MG63 (cell line): ENCODE measurements at places on chromosomes 4 and X.

- DNase-seq, result no peak
These were observed 36.6 kb downstream of the ANAPC10 start for GRCh38 chr4:145061318-145061920.

DNA sequence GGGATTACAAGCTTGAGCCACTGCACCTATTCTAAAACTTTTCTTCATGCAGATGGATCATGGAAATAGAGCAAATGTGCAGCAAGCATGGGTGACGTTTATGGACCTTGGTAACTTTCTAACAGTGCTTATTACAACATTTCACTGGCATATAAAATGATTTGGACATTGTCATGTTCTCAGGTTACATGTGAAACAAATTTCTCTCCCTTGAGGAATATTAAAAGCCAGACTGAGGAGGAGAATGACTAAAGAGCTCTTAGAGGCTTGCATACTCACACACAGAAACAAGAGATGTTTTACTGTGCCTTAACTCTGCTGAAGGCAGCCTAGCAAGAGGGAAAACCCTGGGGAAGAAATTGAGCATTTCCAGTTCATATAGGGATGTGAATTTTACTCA is 38.6 kb upstream of the GPR101 start:
- no peak for DNase-seq

- DNase-seq, result no peak
These were observed 19.2 kb upstream of the ADRA2C start for GRCh38 chr4:3746701-3747580.

GRCh38 chr4:157996061-157997028 is 176.5 kb downstream of the GASK1B start:
- no peak for DNase-seq

DNA sequence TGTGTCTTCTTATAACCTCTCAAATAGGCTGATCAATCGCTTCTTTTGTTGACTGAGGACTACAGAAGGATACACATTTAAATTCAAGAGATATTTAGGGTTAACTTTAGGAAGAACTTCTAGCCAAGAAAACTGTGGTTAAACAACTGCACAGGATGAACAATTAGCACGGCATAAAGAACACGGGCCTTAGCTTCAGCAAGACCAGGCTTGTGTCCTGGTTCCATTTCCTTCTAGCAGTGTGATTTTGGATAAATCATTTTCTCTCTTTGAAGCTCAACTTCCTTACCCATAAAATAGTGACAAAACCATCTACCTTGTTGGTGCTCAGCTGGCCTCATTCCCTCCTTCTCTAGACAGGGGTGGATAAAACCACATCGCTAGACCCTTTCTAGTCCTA is 117.6 kb downstream of the TSPAN5 start:
- DNase-seq, result no peak

DNA sequence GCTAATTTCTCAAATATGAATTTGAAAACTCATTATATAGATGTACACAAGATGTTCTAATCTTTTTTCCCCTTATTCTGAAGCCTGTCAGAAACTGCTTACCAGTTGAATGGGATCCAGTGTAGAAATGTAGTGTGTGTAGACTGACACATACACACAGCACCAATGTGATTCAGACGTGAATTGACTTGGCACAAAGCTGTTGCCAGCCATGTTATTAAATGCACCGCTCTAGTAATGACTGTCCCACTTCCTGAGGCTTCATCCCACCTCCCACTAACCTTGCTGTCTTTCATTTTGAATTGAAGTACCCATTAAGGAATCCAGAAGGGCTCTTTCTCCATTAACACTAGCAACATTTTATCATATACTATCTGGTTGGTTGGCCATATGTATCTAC is 146.6 kb downstream of the PPA2 start:
- no peak for DNase-seq

- no peak for DNase-seq
These were observed 165.2 kb downstream of the CORIN start for GRCh38 chr4:47672696-47673095.

- DNase-seq, result peak; percentile 68
These were observed 160.3 kb upstream of the RASGEF1B start for GRCh38 chr4:81631958-81632441.

DNA sequence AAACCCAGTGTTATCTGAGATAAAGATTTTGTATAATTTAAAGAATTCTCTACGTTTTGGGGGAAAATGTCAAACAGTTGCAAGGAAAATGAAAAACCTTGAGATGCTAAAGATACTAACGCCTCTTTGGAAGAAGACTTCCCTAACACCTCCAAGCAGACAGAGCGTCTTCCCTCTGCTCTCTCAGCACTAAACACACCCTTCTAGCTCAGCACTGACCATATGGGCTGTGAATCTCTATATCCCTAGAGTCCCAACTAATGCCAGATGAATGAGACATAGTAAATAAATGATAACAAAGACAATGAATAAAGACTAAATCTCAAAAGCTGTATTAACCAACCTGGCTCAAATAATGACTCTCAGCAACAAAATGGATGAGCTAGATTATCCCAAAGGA is 13.3 kb downstream of the FUNDC1 start:
- no peak for DNase-seq

- DNase-seq, result no peak
These were observed 35.3 kb upstream of the CXCL8 start for GRCh38 chr4:73705056-73705432.

DNA sequence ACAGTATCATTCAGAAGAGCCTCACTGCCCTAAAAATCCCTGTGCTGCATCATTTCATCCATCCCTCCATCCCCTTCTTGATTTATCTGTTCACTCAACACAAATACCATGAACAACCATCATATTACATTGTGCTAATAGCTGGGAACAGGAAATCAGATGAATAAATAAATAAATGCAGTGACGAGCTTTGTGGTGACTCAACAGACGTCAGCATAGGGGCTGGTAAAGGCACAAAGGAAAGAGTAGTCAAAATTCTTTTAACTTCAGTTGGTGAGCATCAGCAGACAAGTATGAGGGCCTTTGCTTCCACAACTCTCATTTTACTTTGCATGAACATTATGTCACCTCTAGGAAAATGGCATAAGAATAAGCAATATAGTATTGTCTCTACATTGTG is 65.5 kb downstream of the EDNRA start:
- peak; percentile 51 for DNase-seq

DNA sequence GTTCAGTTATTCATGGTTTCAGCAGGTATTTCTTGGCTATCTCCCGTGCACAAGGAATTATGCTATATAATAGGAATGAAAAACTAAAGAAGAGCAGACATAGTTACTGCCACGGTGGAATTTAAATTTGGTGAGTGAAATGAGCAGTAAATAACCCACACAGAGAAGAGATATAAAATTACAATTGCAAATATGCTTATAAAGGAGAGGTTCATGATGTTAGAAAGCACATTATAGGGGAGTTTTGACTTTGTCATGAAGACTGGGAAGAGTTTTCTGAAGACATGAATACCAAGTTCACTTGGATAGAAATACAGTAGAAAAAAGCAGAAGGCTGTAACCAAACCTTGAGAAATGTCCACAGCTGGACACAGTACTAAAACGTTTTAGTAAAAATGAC is 712.0 kb upstream of the AADAT start:
- DNase-seq, result no peak

- no peak for DNase-seq
These were observed 79.6 kb downstream of the COMMD8 start for GRCh38 chr4:47383829-47384427.

- DNase-seq, result no peak
These were observed 1296.1 kb upstream of the PABPC4L start for GRCh38 chr4:135497563-135498152.

- DNase-seq, result no peak
These were observed 333.0 kb downstream of the ADGRL3 start for GRCh38 chr4:61533140-61533539.

- DNase-seq, result no peak
These were observed 52.4 kb upstream of the IGFBP7 start for GRCh38 chr4:57162499-57163019.

DNA sequence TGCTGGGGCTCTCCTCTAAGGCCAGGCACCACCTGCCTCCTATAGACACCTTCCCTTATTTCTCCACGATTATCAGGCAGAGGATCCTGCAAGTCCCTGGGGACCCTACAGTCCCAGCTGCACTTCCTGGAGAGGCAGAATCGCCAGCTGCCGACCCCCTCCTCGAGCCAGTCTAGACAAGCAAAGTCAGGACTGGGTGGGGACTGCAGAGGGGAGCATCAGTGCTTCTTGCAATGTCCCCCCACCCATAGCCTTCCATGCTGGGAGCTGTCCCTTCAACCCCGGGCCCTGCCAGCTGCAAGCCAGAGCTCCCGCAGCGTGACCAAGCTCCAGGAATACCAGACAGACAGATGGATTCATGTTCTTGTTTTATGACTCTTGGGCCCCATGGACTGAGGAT is 1.4 kb upstream of the CRMP1 start:
- no peak for DNase-seq

DNA sequence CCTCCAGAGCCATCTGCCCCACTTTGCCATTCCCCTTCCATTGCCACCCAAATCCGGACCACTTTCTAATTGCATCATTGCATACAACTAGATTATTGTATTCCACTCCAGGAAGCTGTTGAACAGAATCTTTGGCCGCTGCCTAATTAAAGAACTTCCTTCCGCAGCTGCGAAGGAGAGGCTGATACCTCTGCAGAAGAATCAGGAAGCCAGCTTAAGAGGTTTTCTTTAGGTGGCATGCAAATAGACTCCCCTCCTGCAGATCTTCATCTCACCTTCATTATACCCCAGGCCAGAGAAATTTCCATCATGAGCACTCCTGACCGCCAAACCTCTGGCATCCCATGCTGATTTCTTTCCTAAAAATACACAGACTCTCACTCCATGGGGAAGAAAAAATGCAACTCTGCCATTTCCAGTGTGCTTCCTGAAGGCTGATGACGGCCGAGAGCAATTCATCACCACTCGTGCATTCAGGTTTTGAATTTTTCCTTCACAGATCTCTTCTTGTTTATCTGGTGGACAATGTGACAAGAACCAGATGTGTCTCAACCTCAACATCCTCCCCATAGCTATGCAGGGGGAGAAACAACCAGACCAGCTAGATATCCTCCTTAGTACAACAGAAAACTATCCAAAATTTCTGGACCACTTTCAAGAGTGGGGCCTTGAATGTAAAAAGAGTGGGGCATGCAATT is 31.2 kb downstream of the LGI2 start:
- DNase-seq, result no peak
